SJSA1 (cell line): ENCODE measurements at places on chromosomes 11 and 22. TPM values are rescaled to one million over a fixed set of nuclear protein-coding genes. Genes with fewer than 3 reads are reported as not detected.

SHANK2 gene
- 3.3 and 10.7 TPM in 2 replicates for total RNA-seq

SAA4 gene
- total RNA-seq, result not detected in 2 replicates

OLFML1 gene
- 0.09 and 1.1 TPM in 2 replicates for total RNA-seq

ANKK1 gene
- not detected in 2 replicates for total RNA-seq

ASPHD2 gene
- total RNA-seq, result 0.06 and 0.87 TPM in 2 replicates

GAL3ST1 gene
- total RNA-seq, result not detected in 2 replicates

SPON1 gene
- total RNA-seq, result 22.5 and 24.6 TPM in 2 replicates

DNA sequence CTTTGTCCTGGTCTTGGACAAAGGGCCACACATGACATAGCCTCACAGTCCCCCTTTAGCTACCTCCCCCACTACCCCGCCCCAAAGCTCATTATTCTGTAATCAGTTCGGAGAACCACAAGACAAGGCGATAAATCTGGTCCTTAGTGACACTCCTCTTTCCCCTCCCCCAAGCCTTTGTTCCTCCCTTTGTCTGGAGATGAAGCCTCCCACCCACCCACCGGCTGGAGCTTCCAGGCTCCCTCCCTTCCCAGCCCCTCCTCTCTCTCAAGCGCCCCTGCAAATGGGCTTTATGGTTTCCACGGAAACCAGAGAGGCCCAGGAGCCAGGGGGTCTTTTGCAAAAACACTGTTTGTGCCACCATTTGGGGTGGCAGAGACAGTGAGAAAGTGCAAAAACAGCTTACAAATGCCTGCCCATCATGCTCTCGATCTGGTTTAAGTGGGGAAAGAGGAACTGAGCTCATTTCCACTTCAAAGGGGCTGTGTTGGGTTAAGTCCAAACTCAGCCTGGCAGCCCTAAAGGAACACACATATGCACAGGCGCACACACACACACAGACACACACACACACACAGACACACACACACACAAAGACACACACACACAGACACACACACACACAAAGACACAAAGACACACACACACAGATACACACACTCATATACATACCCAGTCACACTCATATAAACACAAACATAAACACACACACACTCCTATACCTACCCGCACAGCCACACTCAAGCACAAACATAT, 23.5 kb downstream of the APLNR start:
- no peaks in the 10 kb centered on the region for H3K36me3 ChIP-seq
- no peak overlapping the region for H3K4me3 ChIP-seq
- H3K27ac ChIP-seq, result peak overlapping the region; percentile 13; the same call in 1 of the 2 replicates
- peaks cover 24% of the 10 kb centered on the region for H3K4me1 ChIP-seq
- no peak for DNase-seq
- H3K27me3 ChIP-seq, result no peaks in the 10 kb centered on the region

DNA sequence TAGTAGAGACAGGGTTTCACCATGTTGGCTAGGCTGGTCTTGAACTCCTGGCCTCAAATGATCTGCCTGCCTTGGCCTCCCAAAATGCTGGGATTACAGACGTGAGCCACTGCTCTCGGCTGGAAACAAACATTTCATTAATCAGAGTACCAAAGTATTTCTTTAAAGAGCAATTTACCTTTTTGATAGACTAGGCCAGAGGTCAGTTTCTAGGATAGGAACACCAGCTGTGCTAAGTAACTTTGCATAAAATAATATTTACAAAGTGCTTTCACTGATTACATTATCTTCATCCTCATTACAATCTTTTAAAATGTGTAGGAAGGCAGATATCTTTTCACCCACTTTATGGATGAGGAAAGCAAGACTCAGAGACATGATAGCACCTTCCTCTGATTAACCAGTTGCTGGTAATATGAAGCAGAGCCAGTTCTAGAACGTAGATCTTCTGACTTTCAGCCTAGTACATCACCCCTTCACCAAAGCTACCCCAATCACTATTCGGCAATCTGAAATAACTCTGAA, 355.2 kb downstream of the SOX6 start:
- no peaks in the 10 kb centered on the region for H3K27me3 ChIP-seq
- DNase-seq, result no peak
- H3K4me3 ChIP-seq, result no peak overlapping the region
- no peaks in the 10 kb centered on the region for H3K36me3 ChIP-seq
- peak overlapping the region; percentile 2; the same call in 1 of the 2 replicates for H3K27ac ChIP-seq
- H3K4me1 ChIP-seq, result peaks cover 18% of the 10 kb centered on the region

GRCh38 chr11:111523343-111523742, 8.8 kb downstream of the HOATZ start:
- H3K27ac ChIP-seq, result no peak overlapping the region
- peaks cover 32% of the 10 kb centered on the region for H3K4me1 ChIP-seq
- H3K4me3 ChIP-seq, result no peak overlapping the region
- H3K36me3 ChIP-seq, result no peaks in the 10 kb centered on the region

- peaks cover 4% of the 10 kb centered on the region for H3K27me3 ChIP-seq
- no peak for DNase-seq
- H3K27ac ChIP-seq, result no peak overlapping the region
Measured at GRCh38 chr22:50276143-50276542, 6.0 kb upstream of the MAPK11 start.

- no peaks in the 10 kb centered on the region for H3K27me3 ChIP-seq
- no peak overlapping the region for H3K27ac ChIP-seq
- H3K4me3 ChIP-seq, result no peak overlapping the region
- H3K36me3 ChIP-seq, result no peaks in the 10 kb centered on the region
- H3K4me1 ChIP-seq, result no peaks in the 10 kb centered on the region
- no peak for DNase-seq
Measured at GRCh38 chr11:126874831-126875230, 125.7 kb downstream of the KIRREL3 start.

GRCh38 chr11:20672575-20672974, 3.2 kb downstream of the NELL1 start:
- H3K27ac ChIP-seq, result no peak overlapping the region
- no peaks in the 10 kb centered on the region for H3K36me3 ChIP-seq
- no peak for DNase-seq

DNA sequence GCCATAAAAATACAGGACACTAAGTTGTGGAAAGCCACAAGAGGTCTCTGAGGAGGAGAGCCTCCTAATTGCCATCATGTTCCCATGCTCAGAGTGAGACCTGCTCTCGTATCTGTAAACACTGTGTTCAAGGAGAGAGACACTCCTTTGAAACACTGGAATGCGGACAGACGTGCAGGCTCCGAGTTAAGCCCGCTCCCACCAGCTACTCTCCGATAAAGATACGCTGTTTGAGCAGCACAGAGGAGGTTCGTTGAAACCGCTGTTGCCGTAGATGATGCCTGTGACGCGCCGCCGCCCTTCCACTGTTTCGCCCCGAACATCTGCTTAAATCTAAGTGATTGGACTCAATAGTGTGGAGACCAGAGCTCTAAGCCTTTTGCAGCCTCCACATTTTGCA, 25.1 kb downstream of the NUP50 start:
- H3K36me3 ChIP-seq, result peaks cover 58% of the 10 kb centered on the region
- H3K4me1 ChIP-seq, result 0 out of 2 replicates have a peak, but pooled peaks cover 4% of the 10 kb centered on the region
- no peak overlapping the region for H3K4me3 ChIP-seq
- DNase-seq, result no peak

GRCh38 chr11:36086366-36086765, 142.5 kb downstream of the LDLRAD3 start:
- no peak overlapping the region for H3K4me3 ChIP-seq
- H3K27ac ChIP-seq, result no peak overlapping the region
- H3K27me3 ChIP-seq, result no peaks in the 10 kb centered on the region
- no peaks in the 10 kb centered on the region for H3K36me3 ChIP-seq

DNA sequence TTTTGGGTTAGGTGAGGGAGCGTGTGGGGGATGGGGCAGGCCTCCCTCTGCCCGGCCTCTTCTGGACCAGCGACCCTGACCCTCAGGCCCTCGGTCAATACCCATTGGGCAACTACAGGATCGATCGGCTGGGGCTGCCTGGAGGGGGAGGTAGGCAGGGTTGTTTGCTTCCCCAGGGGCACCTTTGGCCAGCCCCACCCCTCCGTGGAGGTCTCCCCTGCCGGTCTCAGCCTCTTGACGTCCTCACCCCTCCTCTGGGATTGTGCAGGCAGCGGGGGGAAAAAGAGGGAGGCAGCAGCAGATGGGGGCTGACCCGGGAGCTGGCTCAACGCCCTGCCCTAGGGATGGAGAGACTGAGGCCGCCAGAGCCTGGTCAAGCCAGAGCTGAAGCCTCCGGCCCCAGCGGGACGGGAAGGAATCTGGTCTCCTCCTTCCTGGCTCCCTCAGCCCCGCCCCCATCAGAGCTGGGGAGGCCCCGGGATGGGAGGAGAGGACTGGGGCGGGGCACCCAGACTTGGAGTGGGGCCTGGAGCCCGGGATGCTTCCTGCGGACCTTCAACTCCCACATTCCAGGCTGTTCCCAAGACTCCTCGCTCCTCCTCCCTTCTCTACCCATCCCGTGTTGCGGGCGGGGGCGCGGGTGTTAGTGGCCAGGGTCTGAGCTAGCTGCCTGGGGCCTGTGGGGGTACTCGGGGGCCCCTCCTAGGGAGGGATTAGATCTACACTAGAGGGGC, 14.4 kb upstream of the CDC42EP1 start:
- no peaks in the 10 kb centered on the region for H3K27me3 ChIP-seq
- peak overlapping the region; percentile 87 for H3K27ac ChIP-seq
- H3K36me3 ChIP-seq, result no peaks in the 10 kb centered on the region
- DNase-seq, result peak; percentile 93
- peaks cover 32% of the 10 kb centered on the region for H3K4me1 ChIP-seq

- H3K4me1 ChIP-seq, result no peaks in the 10 kb centered on the region
- no peak for DNase-seq
- H3K27me3 ChIP-seq, result peaks cover 70% of the 10 kb centered on the region
- no peak overlapping the region for H3K27ac ChIP-seq
Measured at GRCh38 chr11:20156876-20157613, 3.2 kb downstream of the DBX1 start.

DNA sequence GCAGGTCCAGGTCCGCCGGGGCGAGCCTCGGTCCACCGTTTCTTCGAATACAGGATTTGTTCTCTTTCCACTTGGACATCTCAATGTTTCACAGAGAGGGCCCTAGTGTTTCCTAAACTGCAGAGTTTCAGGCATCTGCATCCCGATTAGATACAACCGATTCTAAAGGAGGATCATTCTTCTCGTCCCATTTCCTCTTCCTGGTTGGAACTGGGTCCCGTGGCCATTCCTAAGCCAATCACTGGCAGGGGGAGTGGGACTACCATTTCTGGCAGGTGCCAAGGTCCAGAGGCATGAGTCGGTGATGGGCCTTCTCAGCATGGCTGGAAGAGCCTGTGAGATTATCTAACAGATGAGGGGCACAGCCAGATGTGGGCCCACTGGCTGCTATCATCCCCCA, 68.9 kb downstream of the ELFN2 start:
- no peak overlapping the region for H3K4me3 ChIP-seq
- peaks cover 10% of the 10 kb centered on the region for H3K4me1 ChIP-seq
- H3K36me3 ChIP-seq, result no peaks in the 10 kb centered on the region
- no peak overlapping the region for H3K27ac ChIP-seq
- no peak for DNase-seq

DNA sequence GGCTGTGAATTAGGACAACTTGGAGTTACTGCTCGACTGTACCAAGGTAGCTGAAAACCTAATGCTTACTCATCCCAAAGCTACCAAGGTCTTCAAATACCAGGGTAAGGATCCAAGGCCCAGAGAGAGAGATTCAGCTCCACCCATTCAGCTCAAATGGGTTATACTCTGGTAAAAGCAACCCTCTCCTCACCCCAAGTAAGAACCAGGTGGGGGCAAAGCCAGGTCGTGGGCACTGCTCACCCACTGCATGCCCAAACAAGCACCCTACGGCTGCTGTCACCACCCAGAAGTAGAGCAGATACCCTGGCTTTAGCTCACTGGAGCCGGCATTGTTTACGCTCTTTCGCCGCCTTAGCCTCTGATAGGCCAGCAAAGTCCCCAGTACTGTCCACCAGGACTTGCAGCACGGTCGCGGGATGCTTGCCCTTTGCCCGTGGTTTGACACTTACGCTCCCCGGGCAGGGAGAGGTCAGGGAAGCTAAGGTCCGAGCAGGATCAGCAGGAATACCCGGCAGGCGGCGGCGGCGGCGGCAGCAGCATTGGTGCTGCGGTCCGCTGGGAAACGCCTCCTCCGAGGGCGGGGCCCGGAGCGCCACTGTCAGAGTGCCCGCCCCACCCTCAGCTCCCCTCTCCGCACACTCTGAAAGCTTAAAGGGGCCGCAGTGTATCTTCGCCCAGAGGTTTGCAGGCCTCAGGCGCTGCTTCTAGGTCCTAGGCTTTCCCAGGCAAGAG, 19.6 kb downstream of the CKAP5 start:
- H3K4me1 ChIP-seq, result peaks cover 26% of the 10 kb centered on the region
- DNase-seq, result peak; percentile 76
- H3K27ac ChIP-seq, result no peak overlapping the region
- H3K36me3 ChIP-seq, result no peaks in the 10 kb centered on the region; the same call in none of the 2 replicates
- H3K4me3 ChIP-seq, result peak overlapping the region; percentile 40

DNA sequence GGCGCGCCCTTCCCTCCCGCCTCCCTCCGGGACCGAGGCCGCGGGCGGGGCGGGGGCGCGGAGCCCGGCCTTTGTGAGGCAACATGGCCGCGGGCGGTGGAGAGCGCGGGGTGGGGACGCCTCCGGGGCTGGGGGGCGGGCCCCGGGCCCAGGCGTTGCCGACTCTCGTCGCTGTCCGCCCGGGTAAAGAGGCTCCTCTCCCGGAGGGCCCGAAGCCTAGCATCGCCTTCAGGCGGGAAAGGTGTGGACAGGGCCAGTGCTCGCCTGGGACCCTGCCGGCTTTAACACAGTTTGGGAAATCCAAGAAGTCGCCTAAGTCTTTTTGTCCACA, 369 bp downstream of the DGCR8 start:
- peak overlapping the region; percentile 94 for H3K4me3 ChIP-seq
- DNase-seq, result peak; percentile 75
- peaks cover 24% of the 10 kb centered on the region for H3K4me1 ChIP-seq
- no peaks in the 10 kb centered on the region for H3K27me3 ChIP-seq

- no peaks in the 10 kb centered on the region for H3K4me1 ChIP-seq
- no peak overlapping the region for H3K27ac ChIP-seq
- no peak overlapping the region for H3K4me3 ChIP-seq
- no peaks in the 10 kb centered on the region; the same call in 1 of the 2 replicates for H3K27me3 ChIP-seq
- no peak for DNase-seq
Measured at GRCh38 chr22:23473901-23474300, 106.2 kb downstream of the IGLL1 start.

DNA sequence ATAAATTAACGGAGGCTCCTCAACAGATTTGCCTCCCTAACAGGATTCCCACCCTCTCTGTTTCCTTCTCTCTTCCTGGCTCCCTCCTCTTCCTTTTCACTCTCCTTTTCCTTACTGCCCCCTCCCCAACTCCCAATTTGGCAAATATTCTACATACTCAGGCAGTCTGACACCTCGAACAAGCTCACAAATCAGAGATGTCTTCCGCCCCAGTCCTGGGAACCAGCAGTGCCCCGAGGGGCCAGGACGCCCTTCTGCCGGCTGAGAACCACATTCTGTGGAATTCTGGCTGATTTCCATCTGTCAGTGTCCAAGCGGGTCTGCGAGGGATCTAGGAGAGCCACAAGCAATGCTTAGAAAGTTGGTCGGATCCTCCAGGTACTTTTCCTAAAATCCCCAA, 94.0 kb downstream of the NTM start:
- DNase-seq, result no peak
- no peaks in the 10 kb centered on the region for H3K4me1 ChIP-seq
- H3K4me3 ChIP-seq, result no peak overlapping the region
- H3K36me3 ChIP-seq, result no peaks in the 10 kb centered on the region
- no peak overlapping the region for H3K27ac ChIP-seq
- no peaks in the 10 kb centered on the region for H3K27me3 ChIP-seq
